ENCODE measurements at places on chromosomes 12 and 14. TPM values are rescaled to one million over a fixed set of nuclear protein-coding genes. Genes with fewer than 3 reads are reported as not detected.

GRCh38 chr14:90842726-90843125 is 26.5 kb upstream of the TTC7B start:
- no peak for DNase-seq

DNA sequence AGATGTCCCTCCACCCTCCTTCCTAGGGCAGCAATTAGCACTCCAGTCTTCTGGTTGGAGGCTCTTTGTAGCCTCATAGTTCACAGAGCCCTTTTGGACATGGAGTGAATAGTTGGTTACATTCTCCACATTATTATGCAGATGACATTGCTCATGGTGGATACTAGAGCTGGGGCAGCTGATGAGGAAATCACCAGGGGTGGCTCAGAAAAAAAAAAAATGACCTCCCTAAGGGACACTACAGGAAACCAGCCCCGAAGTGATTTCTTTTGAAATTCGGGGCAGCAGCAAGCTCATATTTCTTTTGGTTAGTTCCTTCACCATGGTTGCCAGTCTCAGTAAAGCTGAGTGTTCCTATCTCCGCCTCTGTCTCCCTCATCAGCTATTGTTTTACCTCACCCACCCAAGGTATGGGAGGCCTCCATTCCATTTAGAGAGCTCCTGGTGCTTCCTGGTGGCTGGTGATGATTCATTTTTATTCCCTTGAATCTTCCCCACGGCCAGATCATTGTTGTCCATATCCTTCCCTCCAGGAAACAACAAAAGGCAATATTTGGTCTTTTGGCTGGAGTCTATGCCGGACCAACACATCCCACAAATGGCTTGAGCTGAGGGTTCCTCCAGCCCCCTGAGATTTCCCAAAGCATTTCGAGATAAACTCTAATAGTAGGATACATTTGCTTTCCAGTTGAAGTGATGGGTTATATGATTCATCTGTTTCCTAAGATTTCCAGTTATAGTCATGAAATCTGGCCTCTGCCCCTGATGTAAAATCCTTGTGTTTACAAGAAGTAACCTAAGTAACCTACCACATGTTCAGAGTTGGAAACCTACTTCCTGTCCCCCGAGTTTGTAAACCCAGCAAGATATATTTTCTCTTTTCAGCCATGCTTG is 56.2 kb upstream of the NID2 start:
- peak; percentile 15 for DNase-seq

DNA sequence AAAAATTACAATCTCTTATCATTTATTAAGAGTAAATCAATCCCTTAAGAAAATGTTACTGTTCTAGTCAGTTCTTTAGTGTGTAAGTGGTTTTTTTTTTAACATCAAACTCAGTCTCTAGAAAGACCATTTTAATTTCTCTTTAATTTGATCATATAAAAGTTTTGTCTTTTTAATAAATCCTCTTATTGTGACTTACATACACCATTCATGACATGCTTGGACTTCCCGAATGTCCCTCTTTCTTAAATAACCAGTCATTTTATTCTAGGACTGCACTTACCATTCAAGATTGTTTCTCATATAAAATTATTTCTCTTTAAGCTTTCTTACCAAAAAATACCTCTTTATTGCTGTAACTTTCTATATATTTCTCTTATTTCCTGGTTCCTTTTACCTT is 60.8 kb upstream of the EVL start:
- DNase-seq, result no peak

GRCh38 chr14:104116288-104116755 is 22.1 kb upstream of the KIF26A start:
- peak; percentile 62 for DNase-seq

- no peak for DNase-seq
Observed at GRCh38 chr12:42652048-42652447, 62.5 kb upstream of the PRICKLE1 start.

DNA sequence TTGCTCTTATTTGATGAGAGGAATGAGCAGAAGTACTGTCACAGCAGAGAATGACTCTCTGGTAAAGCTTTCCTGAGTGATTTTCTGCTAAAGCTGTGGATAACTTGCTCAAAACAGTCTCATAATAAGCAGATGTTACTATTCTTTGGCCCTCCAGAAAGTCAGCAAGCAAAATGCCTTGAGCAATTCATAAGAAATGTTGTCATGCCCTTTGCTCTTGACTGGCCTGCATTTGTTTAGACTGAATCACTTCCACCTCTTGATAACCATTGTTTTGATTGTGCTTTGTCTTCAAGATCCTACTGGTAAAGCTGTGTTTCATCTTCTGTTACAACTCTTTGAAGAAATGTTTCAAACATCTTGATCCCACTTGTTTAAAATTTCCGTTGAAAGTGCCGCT is 457.9 kb upstream of the FOXG1 start:
- DNase-seq, result no peak

DNA sequence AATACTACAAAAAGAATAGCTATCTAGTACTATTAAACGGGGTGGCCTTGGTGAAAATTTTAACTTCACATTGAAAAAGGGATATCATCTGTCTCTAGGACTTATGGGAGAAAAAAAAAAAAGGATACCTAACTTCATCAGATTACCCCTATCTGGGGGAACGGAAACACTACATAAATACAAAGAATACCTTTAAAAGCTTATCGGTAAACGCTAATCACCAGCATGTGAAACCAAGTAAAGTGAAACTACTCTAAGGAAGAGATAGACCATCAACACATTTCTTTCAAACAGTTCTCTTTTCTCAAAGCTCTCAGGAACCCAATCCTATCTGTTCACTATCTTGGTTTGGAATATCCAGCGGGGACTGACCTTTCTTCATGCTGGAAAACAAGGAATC is 3.5 kb downstream of the KICS2 start:
- DNase-seq, result peak; percentile 24

DNA sequence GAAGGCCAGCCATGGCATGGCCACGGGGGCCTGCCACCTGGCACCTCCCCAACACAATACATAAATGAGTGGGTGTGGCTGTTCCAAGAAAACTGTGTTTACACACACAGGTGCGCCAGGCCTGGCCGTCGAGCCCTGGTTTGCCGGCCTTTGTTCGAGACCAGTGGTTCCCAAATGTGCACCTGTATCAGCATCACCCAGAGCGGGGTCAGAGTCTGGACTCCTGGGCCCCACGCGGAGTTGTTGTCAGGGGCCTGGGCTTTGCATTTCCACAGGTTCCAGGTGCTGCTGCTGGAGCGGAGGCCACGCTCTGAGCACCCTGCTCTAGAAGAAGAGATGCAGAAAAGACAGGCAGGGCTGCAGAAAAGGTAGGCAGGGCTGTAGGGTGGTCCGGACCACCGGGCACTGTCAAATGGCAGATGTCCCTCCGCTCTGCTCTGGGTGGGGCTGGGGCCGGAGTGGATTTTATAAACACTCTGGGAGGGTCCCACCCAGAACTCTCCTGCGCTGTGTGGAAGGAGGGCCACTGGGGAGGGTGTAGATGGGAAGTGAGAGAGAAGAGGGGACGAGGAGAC is 4.2 kb upstream of the ASPG start:
- no peak for DNase-seq

GRCh38 chr14:98622208-98623051 is 649.6 kb downstream of the BCL11B start:
- no peak for DNase-seq

- DNase-seq, result no peak
Observed at GRCh38 chr12:106149096-106149784, 10.5 kb upstream of the NUAK1 start.

DNA sequence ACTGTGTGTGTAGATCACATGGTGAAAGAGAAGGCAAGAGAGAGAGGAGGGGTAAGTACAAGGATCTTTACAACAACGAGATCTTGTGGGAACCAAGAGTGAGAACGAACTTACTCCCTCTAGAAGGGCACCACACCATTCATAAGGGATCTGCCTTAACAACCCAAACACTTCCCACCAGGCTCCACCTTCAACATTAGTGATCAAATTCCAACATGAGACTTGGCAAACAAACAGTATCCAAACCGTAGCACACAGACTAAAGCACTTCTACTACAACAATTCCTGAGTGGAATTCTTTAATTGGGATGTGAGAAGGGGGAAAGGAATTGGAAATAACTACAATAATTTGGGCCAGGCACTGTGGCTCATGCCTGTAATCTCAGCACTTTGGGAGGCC is 35.0 kb upstream of the ESR2 start:
- no peak for DNase-seq

GRCh38 chr12:23795494-23795893 is 154.0 kb downstream of the SOX5 start:
- no peak for DNase-seq

- DNase-seq, result no peak
Observed at GRCh38 chr12:123171967-123172366, 21.1 kb upstream of the PITPNM2 start.

DNA sequence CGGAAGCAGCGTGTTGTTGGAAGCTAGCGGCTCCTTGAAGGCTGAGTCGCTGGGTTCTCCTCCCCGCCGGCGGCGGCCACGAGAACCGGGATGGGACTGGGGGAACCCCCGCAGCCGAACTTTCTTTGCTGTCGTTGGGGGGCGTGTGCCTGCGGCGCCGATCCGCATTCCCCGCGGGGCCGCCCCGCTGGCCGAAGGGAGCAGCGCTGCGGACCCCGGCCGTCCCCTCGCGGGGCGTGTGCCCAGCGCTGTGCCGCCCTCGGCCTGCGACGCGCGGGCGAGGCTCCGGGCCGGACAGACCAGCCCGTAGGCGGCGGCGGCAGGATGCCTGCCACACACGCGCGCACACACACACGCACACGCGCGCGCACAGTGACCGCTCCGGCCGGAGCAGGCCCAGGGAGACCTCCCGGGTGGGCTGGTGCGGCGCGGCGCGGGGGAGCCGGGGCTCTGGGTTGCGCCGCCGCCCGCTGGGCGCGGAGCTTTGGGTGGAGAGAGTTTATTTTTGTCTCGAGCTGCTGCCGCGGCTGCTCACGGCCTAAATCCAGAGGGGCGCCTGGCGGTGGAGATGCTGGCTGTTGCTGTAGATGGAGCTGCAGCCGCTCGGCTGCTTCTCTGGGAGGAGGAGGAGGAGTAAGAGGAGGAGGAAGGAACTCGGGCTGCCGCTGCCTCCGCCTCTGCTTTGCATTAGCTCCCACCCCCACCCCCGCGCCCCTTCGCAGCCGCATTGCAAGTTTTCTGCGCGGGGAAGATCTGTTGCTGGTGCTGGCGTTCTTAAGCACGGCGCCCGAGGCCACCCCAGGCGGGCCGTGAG is at the start of gene SAMD4A:
TSS of gene SAMD4A (plus strand) at position 719 of the 814 bp plus-strand sequence. CDS start 789 bp downstream, outside the sequence.
- DNase-seq, result peak; percentile 82

GRCh38 chr14:99422228-99423010 is 58.2 kb downstream of the SETD3 start:
- DNase-seq, result no peak

DNA sequence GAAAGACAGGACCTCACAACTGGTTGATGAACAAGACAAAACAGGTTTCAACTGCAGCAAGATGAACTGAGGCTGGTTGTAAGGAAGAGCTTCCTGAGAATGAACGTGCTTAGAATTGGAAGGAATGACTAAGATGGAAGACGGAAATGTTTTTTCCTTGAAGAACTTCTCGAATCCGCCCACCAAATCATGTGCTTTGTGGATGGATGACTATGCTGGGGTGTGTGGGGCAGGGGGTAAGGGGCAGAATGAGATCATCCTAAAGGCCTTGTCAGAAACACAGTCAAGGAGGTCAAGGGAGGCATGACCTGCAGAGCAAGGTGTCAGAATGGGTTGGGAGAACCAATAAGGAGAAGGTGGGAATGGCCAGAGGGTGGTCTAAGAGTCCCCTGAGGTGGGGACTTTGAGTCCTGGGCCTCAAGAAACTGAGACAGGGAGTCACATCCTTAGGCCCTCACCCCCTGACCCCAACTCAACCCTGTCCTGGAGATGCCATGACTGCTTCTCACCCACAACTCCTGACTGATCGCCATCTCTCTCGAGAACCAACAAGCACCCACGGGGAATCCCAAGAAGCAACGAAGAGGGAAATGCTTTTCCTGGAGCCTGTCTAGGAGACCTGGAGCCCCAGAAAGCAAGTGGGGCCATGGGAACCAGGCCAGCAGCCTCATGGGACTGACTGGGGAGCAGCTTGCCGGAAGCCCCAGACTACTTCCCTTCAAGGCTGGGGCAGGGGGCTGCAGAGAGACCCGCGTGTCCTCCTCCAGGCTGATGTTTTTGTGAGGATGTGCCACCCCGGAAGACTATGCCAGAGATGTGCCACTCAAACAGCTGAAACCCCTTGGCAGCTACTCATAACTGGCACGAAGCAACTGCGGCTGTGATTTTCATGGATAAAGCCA is 84.0 kb downstream of the ACTN1 start:
- no peak for DNase-seq

DNA sequence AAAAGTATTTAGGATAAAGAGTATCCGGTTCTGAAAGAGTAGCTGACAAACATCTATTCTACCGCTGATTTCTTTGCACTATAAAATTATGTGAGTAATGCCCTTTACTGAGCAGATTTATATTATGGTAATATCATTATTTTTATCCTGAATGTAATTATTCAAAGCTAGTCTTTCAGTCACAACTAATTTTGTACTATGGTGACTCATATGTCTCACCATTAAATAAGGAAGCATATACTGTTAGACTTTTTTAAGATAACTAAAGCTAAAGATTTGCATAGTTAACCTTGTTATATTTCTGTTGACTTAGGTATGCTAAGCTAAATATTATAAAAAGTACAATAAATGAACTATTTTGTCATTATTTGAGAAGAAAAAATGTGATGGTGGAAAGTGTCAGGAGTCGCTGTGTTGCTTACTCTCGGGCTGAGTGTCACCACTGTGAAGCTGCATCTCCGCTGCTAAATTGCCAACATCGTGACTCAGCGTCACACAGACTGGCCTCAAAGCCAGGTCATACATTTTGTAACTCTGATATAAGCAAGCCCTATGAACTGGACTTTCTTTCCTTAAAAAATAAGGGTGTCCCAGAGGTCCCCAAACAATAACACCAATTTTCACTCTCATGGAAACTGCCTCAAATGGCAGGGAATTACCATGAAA is 69.1 kb upstream of the SSTR1 start:
- no peak for DNase-seq

DNA sequence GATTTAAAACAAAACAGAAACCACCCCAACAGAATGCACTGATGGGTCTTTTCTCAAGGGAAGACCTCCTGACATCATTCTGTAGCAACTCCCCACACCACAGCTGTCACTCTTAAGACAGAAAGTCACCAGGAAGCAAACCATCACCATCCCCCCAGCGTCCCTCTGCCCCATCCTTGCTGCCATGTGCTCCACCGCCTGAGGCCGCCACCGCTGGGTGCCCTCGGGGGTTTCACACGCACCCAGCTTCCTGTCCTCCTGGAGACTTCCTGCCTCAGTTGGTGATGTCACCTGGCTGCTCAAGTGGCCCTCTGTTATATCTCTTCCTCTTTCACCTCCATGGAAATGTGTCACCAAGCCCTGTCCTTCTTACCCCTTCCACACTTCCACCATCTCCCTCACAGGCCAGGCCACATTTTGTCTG is 71.4 kb upstream of the GPR68 start:
- DNase-seq, result peak; percentile 58

Gene KERA
- not detected for total RNA-seq

Gene TPPP2
- not detected for total RNA-seq

Gene RAPGEF3
- total RNA-seq, result 15.6 TPM

Gene RASSF8
- 3.8 TPM for total RNA-seq

Gene CLEC12A
- 1.6 TPM for total RNA-seq

Gene DTX1
- total RNA-seq, result 1.1 TPM

Gene DCAF11
- total RNA-seq, result 138 TPM

Gene FAM90A1
- total RNA-seq, result under 0.01 TPM

Gene SYCP3
- 0.27 TPM for total RNA-seq

Gene MYO1H
- total RNA-seq, result not detected

Gene CLEC2A
- not detected for total RNA-seq

Gene KRT73
- total RNA-seq, result 0.27 TPM

Gene IL26
- not detected for total RNA-seq
